Stimulated activated CD8-positive, alpha-beta memory T cell treated with anti-CD3 and anti-CD28 coated beads, Interleukin-4, amount 100 ng/mL, for 1 hour (primary cell): ENCODE measurements at places on chromosomes 7 and 10.
A peak's percentile ranks its signal among the peaks of the same experiment; 100 is the strongest.

DNA sequence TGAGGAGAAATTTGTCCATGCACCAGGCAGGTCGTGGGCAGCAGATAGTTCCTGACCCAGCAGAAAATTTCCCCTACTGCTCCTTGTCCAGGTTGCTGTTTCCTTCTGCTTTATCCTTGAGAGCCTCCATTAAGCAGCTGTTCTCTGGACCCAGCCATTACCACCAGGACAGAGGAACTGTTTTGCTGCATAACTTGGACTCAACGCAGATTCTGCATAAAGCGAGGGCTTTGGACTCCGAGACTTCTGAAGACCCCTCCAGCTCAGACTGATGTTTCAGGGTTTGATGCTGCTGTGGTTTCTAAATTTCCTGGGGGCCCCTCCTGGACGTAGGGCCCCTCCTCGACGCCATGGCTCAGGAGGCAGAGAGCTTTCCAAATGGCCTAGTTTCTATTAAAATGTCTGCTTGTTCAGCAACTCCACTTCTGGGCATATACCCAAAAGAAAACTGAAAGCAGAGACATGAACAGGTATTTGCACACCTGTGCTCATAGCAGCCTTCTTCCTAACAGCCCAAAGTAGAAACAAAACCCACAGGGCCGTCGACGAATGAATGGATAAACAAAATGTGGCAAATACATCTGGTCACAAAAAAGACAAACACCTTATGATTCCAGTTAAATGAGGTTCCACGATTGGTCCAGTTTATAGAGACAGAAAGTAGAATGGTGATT lies 28.3 kb upstream of the LMTK2 start:
- no peak for DNase-seq

DNA sequence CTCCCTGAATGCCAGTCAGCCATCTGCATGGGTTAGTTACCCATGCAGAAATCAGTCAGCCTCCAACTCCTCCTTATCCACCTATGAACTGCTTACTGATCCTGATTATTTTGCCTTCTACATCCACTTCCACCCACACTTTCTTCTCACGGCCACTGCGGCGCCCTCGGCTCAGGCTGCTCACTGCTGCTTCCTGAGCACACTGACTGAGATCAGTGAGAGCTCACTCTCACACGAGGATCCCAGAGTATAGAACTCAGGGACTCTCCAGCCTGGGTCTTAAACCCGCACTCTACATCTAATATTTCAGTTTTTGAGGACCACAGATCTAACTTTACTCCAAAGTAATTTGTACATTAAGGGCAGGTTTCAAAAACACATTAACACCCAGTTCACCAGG lies 64.4 kb downstream of the GRB10 start:
- no peak for DNase-seq

DNA sequence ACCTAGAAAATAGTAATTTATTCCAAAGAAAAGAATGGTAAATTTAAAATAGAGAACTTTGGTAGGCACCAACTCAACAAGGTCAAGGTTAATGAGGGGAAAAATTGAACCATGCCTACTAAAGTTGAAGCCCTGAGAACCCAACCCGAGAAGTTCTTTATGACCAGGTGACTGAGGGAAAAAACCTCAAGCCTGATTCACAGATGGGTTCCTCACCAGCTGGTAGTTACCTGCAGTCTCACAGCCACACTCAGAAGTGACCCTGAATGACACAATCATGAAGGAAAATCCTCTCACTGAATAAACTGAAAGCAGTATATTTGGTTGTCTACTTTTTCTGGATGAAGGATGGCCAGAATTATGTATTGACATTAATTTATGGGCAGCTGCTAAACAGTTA lies 7.0 kb downstream of the C10orf67 start:
- no peak for DNase-seq

DNA sequence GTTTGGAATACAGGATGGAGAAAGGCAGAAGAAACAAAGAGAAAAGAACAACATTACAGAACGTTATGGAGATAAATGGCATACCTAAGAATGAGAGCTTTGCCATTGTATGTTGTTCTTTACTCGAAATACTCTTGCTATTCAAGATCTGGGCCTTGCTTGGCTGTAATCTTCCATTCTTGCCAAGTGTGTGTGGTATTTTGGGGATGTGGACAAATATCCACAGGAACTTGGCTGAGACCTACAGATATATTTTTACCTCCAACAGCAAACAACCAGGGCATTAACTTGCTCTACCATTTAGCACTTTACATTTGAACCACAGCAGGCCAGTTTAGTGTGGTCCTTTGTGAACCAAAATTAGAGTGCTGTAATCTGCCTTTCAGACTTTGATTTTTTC lies 76.3 kb downstream of the DKK1 start:
- DNase-seq, result no peak

DNA sequence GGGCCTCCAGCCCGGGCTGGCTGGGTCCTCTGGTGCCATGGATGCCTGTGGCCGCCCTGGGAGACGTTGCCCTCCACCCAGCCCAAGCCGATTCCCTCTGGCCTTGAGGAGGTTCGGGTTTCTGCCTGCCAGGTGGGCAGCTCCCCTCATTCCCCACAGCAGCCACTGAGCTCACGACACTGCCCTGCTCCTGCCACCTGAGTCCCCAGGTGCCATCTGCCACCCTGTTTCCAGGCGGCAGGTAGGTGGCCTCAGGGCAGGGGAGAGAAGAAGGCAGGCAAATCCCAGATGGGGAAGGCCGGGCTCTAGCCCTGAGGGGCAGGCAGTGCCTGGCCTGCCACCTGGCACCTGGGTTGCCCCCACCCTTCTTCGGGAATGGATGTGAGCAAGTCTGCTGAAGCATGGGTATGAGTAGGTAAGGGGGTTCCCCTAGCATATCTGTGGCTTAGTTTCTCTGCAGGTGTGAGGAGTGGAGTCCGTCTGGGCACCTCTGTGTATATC lies 92.2 kb upstream of the PPIF start:
- DNase-seq, result no peak

DNA sequence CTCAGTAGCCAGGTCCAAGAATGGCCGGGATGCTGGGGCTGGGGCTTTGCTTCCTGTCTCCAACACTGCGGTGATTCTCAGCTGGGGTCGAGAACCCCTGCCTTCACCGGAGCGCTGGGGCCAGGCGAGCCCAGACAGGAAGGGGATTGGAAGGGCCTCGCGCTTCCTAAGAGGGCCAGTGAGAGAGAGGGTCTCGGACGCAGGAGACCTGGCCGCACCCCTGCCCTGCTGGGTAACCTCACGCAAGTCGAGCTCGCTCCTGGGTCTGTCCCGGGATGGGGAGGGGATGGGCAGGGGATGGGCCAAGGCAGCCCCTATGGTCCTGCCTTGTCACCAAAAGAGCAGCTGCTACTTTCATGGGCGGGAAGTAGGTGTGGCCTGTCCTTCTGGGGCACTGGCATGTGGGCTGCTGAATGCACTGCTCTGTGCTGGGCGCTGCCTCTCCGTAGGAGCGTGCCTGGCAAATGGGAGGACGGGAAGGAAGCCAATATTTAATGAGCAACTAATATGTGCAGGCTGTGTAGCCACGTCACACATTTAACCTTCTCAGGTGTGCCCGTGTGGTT lies 20.0 kb downstream of the KCNK18 start:
- no peak for DNase-seq

DNA sequence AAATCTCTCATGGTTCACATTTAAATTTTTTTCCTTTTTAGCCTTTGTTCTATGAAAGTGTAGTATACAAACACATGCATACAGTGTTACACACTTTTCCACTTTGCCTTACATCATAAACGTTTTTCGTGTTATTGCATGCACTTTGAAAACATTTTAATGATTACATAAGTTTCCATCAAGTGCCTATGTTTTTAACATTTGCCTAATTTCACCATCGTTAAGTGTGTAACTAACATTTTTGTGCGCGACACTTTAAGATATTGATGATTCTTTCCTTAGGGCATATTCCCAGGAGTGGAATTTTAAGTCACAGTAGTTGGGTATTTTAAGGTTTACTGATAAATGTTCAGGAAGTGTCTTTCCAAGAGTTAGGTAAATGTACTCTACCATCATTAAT lies 1.5 kb upstream of the FRAT2 start:
- no peak for DNase-seq

DNA sequence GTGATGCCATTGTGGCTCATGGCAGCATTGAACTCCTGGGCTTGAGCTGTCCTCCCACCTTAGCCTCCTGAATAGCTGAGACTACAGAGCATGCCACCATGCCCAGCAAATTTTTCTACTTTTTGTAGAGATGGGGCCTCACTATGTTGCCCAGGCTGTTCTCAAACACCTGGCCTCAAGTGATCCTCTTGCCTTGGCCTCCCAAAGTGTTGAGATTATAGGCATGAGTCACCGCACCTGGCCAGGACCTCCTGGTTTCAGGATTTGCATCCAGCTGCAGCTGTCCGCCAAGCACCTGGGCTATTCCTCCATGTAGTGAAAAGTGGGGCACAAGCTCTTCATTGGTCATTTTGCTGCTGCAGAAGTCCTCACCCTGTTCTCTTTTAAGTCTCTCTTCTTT lies 58.9 kb downstream of the ZNF22 start:
- DNase-seq, result no peak

- DNase-seq, result no peak
Observed at GRCh38 chr7:1219498-1219897, 13.2 kb upstream of the UNCX start.

- peak; percentile 1 for DNase-seq
Observed at GRCh38 chr10:106711313-106711906, 453.1 kb downstream of the SORCS1 start.

GRCh38 chr10:44567471-44567870 lies 182.6 kb upstream of the CXCL12 start:
- no peak for DNase-seq

GRCh38 chr7:45007106-45007505 lies 7.1 kb downstream of the CCM2 start:
- no peak for DNase-seq
